ENCODE measurements at places on chromosomes 2 and 18. TPM values are rescaled to one million over a fixed set of nuclear protein-coding genes. Genes with fewer than 3 reads are reported as not detected.
A peak's percentile ranks its signal among the peaks of the same experiment; 100 is the strongest.

DNA sequence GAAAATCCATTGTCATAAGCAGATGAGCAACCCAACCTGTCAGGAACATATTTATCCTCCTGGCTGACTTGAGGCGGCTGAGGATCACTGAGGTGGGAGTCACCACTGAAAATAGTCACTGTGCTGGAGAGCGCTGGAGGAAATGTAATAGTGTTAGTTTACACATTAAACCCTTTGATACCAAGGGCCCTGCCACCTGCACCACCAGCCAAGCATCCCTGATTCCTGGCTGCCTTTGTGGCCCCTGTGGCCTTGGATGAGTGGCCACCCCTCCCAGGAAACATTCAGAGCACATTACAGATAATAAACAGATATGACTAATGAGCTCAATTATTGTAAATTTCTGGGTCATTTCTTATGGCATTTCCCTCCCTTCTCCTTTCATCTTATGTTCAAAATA, 105.9 kb downstream of the LYPD1 start:
- DNase-seq = peak; percentile 47

DNA sequence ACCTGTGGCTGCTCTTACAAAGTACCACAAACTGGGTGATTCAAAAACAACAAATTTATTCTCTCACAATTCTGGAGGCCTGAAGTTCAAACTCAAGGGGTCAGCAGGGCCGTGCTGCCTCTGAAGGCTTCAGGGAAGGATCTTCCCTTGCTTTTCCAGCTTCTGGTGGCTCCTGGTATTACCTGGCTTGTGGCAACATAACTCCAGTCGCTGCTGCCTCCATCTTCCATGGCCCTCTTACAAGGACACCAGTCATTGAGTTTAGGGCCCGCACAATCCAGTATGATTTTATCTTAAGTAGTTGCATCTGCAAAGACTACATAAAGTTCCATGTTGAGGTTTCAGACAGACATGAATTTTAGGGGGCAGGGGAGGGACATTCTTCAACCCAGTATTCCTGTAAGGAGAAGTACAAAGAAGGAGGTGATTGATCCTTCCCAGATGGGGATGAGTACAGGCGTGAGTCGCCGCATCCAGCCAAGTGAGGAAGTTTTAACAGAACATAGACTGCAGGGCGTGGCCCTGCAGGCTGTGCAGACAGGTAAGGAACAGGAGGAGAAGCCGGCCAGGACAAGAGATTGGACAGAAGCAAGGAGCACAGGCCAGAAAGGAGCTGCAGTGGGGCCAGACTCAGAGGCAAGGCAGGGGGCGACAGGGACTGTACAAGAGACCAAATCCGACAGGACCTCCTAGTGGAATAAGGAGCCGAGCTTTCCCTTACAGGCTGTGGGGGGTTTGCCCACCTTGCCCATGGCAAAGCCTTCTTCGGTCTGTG, 44.4 kb upstream of the BZW1 start:
- no peak for DNase-seq

DNA sequence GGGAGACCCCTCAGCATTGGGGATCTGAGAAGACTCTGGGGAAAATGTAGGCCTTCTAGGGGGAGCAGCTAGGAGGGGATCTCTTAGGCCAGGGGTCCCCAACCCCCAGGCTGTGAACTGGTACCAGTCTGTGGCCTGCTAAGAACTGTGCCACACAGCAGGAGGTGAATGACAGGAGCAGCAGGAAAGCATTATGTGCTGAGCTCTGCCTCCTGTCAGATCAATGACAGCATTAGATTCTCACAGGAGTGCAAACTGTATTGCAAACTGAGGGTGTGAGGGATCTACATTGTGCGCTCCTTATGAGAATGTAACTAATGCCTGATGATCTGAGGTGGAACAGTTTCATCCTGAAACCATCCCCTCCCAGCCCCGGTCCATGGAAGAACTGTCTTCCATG, 127.3 kb downstream of the SCG2 start:
- no peak for DNase-seq

- DNase-seq = no peak
Observed at GRCh38 chr2:236972491-236973342, 113.0 kb upstream of the COPS8 start.

DNA sequence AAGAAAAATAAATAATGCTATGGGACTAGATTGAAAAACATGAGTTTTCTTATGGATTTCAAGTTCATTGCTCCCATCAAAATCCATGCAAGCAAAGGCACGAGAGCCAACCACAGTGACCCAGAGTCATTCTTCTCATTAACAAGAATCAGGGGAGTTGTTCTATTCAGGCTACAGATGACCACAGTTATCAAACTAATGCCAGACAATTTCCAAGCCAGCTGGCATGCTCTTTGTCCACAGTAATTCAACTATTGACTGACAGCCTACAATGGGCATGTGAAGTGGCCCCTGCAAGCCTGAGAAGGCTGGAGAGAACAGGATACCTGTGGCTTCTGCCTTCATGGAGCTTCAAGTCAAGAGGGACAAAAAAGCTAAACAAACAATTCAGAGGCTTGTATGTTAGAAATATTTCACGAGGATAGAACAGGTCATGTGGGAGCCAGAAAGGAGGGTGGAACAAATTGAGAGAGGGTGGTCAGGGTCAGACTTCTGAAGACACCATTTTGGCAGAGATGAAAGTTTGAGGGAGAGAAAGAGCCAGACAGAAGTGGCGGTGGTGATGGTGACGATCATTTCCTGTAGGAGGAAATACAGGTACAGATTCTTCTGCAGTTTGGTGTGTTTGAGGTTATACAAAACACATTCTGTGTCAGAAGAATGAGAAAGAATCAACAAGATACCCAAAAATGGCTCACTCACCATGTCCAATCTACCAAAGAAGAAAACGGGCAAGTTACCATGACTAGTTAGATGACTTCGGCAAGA, 732.4 kb downstream of the RNF144A start:
- DNase-seq = no peak

DNA sequence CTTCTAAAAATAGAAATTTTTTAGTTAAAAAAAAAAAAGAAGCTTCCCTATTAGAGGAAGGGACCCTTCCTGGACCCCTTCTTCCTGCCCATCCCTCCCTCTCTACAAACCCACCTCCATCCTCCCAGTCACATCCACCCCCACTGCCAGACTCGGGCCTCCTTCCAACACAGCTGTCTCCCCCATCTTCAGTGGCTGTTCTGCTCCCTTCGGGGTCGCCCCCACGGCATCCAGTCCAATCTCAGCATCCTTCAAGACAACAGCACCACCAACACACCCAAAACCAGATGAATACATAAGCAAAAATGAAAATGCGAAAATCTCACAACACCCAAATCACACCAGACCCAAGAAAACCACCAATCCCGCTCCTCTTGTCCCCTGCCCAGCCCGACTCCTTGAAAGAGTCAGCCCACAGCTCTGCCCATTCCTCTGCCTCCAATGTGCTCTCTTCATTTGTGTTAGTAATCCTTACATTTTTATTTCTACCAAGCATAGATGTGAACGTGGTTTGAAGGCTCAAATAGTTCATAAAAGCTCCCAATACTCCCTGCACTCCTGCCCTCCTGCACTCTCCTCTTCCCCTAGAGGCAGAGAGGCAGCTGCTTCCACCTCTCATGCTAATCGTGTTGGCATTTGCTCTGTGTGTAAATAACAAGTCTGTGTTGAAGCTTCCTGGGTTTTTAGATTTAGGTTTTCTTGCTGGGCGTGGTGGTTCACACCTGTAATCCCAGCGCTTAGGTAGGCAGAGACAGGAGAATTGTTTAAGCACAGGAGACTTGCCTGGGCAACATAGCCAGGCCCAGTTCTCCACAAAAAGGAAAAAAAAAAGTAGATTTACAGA, 37.0 kb downstream of the MAL start:
- no peak for DNase-seq

- no peak for DNase-seq
Observed at GRCh38 chr2:109722026-109722425, 72.1 kb upstream of the RGPD5 start.

GRCh38 chr2:234335661-234336228, 161.1 kb downstream of the ARL4C start:
- no peak for DNase-seq

GRCh38 chr2:37039580-37039979, 44.6 kb downstream of the HEATR5B start:
- no peak for DNase-seq

- no peak for DNase-seq
Observed at GRCh38 chr18:48781988-48782363, 168.8 kb downstream of the SMAD7 start.

DNA sequence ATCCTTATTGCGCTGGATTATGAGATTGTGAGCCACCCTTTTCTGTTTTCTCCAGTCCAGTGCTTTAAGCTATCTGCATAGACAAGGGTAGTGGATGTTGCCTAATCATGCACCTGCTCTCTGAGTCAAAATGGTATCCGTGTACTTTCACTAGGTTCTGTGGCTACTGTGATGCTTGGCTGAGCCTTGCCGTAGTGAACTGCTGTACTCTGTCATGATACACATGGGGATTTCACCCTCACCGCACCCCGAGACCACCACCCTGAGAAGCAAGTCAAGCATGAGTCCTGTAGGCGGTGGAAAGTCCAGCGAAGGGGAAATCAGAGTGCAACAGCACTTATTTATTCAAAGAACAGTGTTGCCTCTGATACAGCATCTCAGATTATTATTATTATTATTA, 55.0 kb downstream of the ARHGAP25 start:
- no peak for DNase-seq

DNA sequence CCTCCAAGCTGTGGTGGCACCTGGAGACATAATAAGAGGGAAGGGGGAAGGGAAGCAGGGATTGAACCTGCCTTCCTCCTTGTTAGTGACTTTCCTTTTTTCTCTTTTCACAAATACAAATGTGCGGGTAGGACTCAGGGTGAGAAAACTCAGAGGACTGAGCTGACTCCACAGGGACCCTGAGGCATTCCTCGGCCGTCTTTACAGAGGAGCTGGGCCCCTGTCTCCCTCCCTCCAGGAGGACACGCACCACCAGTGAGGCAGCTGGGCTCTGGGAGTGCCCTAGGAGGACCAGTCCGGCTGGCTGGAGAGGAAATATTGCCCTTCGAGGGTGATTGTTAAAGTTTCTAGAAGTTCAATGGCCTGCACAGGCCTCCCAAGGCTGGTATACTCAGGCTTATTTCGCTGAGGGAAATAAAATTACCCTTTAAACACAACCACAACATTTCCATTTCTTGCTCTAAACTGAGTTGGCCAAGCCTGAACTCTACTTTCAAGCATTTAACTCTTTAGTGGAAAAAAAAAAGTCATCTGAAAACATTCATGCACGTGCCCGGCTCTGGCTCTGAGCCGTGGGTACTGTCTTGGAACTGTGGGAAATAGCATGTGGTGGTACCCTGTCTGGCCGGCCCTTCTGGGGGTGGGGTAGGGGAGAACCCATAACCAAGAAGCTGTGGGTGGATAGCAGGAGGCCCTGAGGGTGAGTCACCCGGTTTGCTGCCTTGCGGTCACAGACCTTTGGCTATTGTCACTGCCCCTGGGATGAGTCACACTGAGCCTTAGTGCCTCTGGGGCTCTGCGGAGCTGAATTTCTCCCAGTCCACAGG, 116.0 kb downstream of the COPS8 start:
- no peak for DNase-seq

DNA sequence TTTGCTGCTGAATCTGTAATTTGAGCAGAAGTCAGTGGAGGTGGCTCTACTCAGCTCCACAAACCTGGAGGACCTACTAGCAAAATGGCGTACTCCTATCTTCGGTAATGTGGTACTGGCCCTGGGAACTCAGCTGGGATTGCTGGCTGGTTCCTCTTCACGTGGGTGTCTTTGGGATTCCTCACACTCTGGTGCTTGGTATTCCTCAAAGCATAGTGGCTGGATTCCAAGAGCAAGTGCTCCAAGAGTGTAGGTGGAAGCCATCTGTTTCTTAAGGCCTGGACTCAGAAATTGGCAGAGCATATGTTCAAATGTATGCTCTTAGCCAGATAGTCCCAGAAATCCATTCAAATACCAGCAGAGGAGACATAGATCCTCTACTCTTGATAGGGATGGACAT, 281.9 kb upstream of the CDH7 start:
- no peak for DNase-seq

GRCh38 chr2:159035790-159036411, 67.5 kb downstream of the TANC1 start:
- no peak for DNase-seq

DNA sequence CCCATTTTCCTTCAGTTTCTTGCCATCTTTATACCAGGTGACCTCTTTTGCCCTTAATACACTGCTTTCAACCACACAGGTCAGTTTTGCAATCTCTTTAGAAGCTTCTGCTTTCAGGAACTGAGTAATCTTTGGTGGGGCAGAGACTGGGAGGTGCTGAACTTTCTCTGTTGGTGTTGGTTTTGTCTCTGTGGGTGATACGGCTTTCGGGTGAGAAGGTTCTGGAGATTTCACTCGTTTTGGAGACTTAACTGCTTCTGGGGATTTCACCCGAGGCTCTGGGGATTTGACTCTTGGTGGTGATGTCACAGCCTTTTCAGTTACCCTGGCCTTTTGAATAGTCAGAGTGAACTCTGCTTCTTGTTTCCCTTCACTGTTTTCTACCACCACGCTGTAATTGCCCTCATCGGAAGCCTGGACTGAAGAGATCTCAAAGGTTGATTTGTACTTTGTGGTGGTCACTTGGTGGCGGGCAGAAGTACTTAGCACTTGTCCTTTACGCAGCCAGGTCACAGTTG, 50.4 kb downstream of the PLEKHA3 start:
- no peak for DNase-seq

GRCh38 chr2:99719102-99719501, 229.3 kb upstream of the REV1 start:
- no peak for DNase-seq

DNA sequence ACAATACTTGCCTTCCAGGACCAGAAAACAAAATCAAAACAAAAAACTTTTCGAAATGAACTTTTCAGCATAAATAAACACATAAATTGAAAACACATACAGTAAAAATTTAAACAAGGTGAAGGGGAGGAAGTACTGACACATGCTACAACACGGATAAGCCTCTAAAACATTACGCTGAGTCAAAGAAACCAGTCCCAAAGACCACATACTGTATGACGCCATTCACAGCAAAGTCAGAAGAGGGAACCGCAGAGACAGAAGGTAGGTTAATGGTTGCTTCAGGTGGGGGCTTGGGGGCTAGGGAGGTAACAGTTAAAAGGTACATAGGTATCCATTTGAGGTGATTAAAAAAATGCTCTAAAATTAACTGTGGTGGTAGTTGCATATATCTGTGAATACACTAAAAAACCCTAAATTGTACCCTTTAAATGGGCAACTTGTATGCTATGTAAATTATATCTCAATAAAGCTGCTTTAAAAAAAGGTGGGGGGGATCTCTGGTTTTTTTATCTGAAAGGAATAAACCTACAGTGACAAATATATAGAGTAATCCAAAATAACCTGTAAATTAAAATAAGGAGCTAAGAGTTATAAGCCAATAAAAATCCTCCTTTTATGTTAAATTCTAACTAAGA, 7.1 kb downstream of the COX7A2L start:
- DNase-seq = no peak

The TM4SF20 gene
- polyA plus RNA-seq = 0.05 TPM

The ABCB11 gene
- polyA plus RNA-seq = not detected

The DLX2 gene
- polyA plus RNA-seq = 0.11 TPM

The REG3G gene
- polyA plus RNA-seq = not detected

The CFAP53 gene
- 4.0 TPM for polyA plus RNA-seq

The MATN3 gene
- polyA plus RNA-seq = 16.7 TPM

The AP1S3 gene
- polyA plus RNA-seq = 15.5 TPM

The QPCT gene
- polyA plus RNA-seq = 18.9 TPM

The ABHD1 gene
- polyA plus RNA-seq = 0.80 TPM

The MC5R gene
- 0.47 TPM for polyA plus RNA-seq

The ICOS gene
- polyA plus RNA-seq = 0.22 TPM
